Suppressor macrophage (primary cell): ENCODE measurements at places on chromosomes 2 and 18.
A peak's percentile ranks its signal among the peaks of the same experiment; 100 is the strongest.

DNA sequence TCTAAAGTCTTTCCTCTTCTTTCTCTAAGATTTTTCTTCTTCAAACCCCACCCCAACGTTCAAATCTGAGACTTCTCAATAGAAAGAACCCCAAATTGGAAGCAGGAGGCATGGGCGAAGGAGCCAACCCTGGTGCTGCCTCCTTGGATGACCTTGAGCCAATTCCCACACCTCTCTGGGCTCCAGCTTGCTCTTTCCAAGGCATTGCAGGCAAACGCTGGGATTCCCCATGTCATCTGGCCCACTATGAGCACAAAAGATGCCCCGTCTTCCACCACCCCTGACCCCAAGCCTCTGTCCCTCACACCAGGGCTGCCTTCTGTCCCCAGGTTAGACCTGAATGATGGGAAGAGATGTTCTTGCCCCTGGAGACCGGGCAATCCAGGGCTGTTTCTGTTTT, 57.0 kb downstream of the TTC32 start:
- DNase-seq, result no peak

GRCh38 chr2:156589381-156590079, 153.4 kb downstream of the GPD2 start:
- peak; percentile 6 for DNase-seq

DNA sequence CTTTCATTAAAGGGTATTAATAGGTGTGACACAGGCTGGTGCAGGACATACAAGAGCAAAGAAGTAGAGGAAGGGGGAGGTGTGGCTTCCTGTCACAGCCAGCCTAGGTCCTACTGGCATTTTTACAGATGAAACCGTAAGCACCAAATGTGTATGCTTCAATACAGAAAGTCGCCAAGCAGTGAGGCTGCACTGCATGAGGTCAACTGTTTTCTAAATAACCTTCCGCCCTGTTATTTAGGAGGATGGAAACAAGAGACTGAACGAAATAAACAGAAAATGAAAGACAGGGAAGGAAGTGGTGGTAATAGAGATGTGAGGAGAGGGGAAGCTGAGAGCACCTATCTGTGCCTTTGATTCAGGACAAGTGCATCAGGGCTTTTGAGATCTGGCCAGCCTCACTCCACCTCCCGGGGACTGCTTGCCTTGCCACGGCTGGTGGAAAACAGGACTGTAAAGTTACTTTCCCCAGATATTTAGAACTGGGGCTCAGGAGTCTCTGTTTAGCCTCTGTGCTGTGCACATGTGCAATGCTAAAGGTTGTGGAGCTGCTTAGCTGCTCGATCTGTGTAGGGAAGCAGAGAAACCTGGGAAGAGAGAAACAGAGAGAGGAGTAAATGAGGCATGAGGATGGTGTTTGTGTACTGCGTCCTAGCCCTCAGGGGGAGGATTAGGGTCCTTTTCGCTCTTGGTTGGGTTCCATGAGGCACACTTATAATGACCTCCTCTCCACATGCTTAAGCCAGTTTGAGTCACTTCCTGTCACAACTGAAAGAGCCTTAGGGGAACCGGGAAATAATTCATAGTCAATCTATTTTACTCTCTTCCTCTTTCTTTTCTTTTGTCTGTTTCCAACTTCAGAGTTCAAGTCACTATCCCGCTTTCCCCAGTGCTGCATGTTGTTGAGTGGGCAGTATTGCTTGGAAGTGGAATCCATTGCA, 62.3 kb upstream of the BOD1L2 start:
- peak; percentile 22 for DNase-seq

DNA sequence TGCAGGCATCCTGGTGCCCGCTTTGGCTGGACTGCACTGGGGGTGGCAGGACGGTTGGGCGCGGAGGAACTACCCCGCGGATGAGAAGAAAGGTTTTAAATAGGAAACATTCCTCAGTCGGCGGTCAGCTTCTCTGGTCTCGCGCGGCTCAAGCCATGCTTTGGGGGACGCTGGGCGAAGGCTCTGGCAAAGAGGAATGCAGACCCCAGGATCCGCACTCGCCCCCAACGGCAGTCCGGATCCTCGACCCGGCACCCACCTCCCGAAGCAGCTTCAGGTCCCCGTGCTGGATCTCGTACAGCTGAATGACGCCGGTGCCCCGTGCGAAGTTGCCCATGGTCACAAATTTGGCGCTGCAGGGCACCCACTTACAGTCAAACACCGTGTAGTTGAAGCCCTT, 686 bp upstream of the PNO1 start:
- DNase-seq, result no peak

GRCh38 chr2:233952335-233952734, 35.2 kb downstream of the TRPM8 start:
- DNase-seq, result no peak

GRCh38 chr18:34951625-34952379, 89.4 kb upstream of the MAPRE2 start:
- no peak for DNase-seq

GRCh38 chr2:222950638-222951285, 89.9 kb downstream of the ACSL3 start:
- peak; percentile 55 for DNase-seq

DNA sequence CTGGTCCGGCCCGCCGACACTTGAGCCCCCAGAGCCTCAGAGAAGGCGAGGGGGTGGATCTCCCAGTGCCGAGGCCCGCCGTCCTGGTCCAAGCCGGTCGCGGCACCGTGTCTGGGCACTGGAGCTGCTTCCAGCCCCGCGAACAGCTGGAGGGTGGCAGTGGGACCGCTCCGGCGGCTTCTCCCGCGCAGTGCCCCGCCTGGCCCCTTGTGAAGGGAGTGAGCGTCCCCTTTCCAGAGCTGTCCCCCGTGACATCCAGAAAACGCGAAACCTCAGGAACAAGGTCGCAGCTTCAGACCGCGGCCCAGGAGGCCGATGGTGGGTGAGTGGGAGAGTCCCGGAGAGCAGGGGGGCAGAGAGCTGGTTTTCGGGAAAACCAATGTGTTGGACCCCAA, 579 bp upstream of the EMX1 start:
- DNase-seq, result no peak

- DNase-seq, result no peak
Measured at GRCh38 chr2:214320211-214320610, 90.6 kb upstream of the VWC2L start.

GRCh38 chr18:79385708-79386341, 9.9 kb upstream of the NFATC1 start:
- no peak for DNase-seq

DNA sequence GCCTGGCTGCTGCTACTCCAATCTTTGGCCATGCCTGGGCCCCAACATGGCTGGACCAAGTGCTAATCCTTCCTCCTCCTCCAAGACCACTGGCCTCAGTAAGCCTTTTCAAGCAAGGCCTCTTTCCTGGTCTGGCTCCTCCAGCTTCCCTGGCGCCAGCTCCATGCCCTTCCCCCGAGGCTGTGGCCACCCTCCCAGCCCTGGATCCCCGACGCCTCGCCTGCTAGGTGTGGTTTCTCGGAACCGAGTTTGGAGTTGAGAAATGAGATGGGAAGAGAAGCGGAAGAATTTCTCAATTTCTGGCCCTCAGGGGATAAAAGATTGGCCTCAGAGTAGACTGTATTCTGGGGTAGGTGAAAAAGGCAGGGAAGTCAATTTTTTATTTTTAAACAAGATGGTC, 46.4 kb downstream of the ADCY3 start:
- DNase-seq, result no peak

- no peak for DNase-seq
Measured at GRCh38 chr2:217444932-217445331, 557.9 kb downstream of the TNS1 start.

DNA sequence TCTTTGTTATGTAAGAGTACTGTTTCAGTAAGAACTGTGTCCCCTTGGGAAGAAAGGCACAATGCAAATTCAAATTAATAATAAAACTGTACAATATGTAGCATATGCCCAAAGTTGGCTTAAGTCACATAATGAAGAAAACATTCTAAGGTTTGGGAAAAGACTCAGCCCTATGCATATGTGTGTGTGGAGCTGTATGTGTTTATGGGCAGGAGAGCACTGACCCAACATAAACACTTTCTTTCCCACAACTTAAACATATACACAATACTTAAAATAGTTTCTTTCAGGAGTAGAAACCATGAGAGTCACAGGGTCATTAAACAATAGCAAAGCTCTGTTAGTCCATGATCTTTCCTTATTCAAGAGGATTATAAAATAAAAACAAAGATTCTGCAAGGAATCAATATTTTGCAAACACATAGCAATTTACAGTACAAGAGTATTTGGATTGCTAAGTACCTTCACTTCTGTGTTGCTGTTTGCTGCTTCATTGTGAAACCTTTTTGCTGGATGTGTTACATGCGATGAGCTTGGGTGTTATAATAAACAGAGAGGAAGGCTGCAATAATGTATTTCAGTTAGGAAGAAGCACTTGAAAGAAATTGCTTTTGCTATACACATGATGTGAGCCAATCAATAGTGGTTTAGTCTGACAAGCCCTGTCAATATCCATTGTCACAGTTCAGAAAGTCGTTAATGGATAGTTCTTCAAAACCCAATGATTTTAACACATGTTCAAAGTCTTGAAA, 347.3 kb downstream of the ARHGAP15 start:
- no peak for DNase-seq

DNA sequence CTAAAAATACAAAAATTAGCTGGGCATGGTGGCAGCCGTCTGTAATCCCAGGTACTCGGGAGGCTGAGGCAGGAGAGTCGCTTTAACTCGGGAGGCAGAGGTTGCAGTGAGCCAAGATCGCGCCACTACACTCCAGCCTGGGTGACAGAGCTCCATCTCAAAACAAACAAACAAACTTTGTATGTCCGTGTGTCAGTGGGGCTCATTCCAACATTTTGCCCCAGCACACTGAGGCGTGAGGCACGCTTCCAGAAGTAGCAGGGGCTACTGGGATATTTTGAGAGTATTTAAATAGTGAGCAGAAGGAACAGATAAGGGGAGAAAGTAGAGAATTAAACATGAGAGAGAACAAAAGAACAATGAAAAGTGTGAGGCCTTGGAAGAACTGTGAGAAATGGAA, 83.3 kb upstream of the TANK start:
- DNase-seq, result no peak

- peak; percentile 60 for DNase-seq
Measured at GRCh38 chr2:174344716-174345461, 10.1 kb downstream of the SP9 start.

DNA sequence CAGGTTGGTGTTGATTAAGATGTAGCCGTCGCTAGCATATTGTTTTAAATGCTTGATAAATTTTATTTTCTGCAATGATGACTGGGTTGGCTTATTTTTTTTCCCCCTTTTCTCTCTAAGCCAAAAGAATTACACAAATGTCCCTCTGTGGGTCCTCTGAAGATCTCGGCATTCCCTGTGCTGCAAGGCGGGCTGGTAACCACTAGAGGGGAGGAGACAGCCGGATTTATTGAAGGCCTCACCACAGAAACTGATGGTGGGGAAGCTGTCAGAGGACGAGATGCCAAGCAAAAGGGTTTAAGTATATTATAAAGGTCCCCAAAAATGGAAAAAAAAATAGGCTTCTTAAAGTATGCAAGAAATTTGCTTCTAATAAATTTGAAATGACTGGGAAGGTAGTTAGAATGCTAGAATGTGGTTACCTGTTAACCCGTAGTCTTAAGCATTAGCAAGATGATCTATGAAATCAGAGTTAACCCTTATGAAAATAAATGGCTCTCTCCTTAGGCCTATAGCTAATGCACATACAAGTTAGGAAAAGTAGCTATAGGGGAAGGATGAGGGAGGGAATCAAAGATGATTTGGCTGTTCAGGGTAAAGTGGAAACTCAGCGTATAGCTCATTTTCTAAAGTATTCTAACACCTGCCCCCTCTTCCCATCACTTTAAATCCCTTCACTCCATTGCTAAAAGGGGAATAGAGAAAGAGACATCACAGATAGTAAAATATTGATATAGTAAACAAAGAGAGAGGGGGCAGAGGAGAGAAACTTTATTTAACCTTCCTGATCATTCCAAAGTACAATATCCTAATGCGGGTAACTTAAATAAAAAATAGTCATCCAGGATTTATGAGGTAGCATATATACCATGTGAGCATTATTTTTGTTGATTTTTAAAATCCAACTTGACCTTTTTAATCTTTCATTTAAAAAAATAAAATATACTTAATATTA, 894.5 kb upstream of the POU3F3 start:
- DNase-seq, result peak; percentile 12

GRCh38 chr18:69985239-69985638, 37.6 kb upstream of the CD226 start:
- no peak for DNase-seq

DNA sequence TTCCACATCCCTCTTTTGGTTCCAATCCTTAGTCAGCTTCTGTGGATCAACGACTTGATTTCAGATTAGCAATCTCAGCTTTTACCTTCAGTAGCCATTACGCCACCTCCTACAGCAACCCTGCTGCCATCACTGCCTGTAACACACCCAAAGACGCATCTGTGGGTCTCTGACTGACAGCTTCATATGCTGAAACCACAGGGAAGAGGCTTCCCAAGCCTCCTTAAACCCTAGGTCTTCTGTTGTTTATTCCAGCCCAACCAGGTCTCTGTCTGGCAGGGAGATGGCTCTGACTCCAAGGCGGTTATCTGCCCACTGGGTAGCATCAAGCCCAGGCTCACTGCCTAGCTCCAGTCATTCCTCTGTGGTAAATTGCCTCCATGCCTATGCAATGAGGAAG, 28.6 kb upstream of the TRIB2 start:
- no peak for DNase-seq
